ENCODE measurements at places on chromosomes 6 and 20. TPM values are rescaled to one million over a fixed set of nuclear protein-coding genes. Genes with fewer than 3 reads are reported as not detected.

- H3K4me1 ChIP-seq = no peaks in the 10 kb centered on the region
- no peaks in the 10 kb centered on the region for H3K27me3 ChIP-seq
- no peak overlapping the region for H3K4me3 ChIP-seq
- H3K36me3 ChIP-seq = no peaks in the 10 kb centered on the region
These were observed 165.4 kb downstream of the SYNDIG1 start for GRCh38 chr20:24634855-24635254.

GRCh38 chr6:636488-636887 lies 20.4 kb downstream of the HUS1B start:
- no peaks in the 10 kb centered on the region for H3K36me3 ChIP-seq
- no peak overlapping the region for H3K27ac ChIP-seq
- no peaks in the 10 kb centered on the region for H3K27me3 ChIP-seq
- no peak for DNase-seq
- no peak overlapping the region for H3K4me3 ChIP-seq

DNA sequence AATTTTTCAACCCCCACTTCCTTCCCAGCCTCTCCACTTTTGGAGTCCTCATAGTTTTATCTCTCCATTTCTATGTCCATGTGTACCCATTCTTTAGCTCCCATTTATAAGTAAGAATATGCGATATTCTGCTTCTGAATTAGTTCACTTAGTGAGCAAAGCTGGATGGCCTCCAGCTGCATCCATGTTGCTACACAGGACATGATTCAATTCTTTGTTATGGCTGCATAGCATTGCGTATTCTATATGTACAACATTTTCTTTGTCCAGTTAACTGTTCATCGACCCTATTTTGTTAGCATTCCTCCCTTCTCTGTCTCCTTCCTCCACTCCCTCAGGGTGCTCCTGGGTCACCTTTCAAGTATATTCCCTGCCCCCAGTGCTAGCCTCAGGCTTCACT lies 210.0 kb upstream of the SSTR4 start:
- no peak for DNase-seq
- no peaks in the 10 kb centered on the region for H3K27me3 ChIP-seq
- H3K36me3 ChIP-seq = no peaks in the 10 kb centered on the region
- H3K4me1 ChIP-seq = no peaks in the 10 kb centered on the region
- no peak overlapping the region for H3K27ac ChIP-seq
- H3K4me3 ChIP-seq = no peak overlapping the region

- no peaks in the 10 kb centered on the region for H3K4me1 ChIP-seq
- no peak overlapping the region for H3K4me3 ChIP-seq
- no peaks in the 10 kb centered on the region for H3K27me3 ChIP-seq
- DNase-seq = no peak
These were observed 9.3 kb downstream of the ECT2L start for GRCh38 chr6:138805016-138805765.

GRCh38 chr20:32804817-32805216 lies 14.9 kb upstream of the MAPRE1 start:
- no peak overlapping the region for H3K27ac ChIP-seq
- no peaks in the 10 kb centered on the region for H3K36me3 ChIP-seq
- DNase-seq = no peak
- no peaks in the 10 kb centered on the region for H3K4me1 ChIP-seq

DNA sequence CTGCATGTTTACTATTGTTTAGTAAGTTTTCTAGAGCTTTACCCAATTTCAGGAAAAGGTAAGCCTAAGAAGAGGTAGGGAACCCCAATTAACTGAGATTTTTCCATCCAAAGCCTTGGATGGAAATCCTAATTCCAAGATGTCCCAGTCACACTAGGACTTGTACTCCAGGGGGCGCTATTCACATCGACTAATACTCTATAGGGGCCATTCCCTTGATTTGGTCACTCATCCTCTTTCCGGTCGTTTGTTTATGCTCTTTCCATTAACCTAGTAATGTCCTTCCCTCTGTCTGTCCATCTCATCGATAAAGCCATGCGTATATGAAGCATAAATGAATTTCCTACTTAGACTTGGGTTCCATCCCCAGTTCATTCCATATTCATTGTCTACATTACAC lies 80.8 kb upstream of the FUCA2 start:
- DNase-seq = no peak
- no peak overlapping the region for H3K27ac ChIP-seq
- no peaks in the 10 kb centered on the region for H3K36me3 ChIP-seq
- H3K4me3 ChIP-seq = no peak overlapping the region
- H3K27me3 ChIP-seq = no peaks in the 10 kb centered on the region

DNA sequence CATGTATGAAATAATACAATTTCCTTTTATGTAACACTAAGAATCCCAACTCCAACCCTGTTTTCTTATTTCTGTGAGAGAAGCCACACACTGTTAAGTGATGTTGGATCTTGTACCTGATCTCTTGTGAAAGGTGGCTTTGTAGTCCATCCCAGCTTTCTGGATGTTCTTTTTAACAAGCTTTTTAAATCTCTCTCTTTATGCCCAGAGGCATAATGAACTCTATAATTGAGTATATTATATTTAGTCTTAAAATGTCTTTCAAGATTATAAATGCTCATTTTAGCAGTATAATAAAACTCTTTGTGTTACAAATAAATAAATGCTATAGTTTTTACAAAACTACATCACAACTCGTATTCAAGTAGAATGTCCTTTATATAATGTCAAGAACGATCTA lies 922.1 kb downstream of the EPHA7 start:
- no peaks in the 10 kb centered on the region for H3K27me3 ChIP-seq
- no peak overlapping the region for H3K4me3 ChIP-seq
- no peak for DNase-seq
- no peak overlapping the region for H3K27ac ChIP-seq
- no peaks in the 10 kb centered on the region for H3K36me3 ChIP-seq

- no peaks in the 10 kb centered on the region for H3K27me3 ChIP-seq
- no peak overlapping the region for H3K27ac ChIP-seq
- DNase-seq = no peak
- H3K4me1 ChIP-seq = no peaks in the 10 kb centered on the region
These were observed 155.0 kb downstream of the CDH26 start for GRCh38 chr20:60113024-60113724.

GRCh38 chr6:98931696-98932095 lies 16.1 kb downstream of the FBXL4 start:
- no peaks in the 10 kb centered on the region for H3K4me1 ChIP-seq
- no peak overlapping the region for H3K4me3 ChIP-seq
- no peaks in the 10 kb centered on the region for H3K27me3 ChIP-seq
- no peaks in the 10 kb centered on the region for H3K36me3 ChIP-seq
- no peak for DNase-seq
- H3K27ac ChIP-seq = no peak overlapping the region

GRCh38 chr20:14848806-14849205 lies 511.4 kb upstream of the FLRT3 start:
- no peak overlapping the region for H3K27ac ChIP-seq
- no peaks in the 10 kb centered on the region for H3K27me3 ChIP-seq
- no peak overlapping the region for H3K4me3 ChIP-seq
- no peak for DNase-seq

DNA sequence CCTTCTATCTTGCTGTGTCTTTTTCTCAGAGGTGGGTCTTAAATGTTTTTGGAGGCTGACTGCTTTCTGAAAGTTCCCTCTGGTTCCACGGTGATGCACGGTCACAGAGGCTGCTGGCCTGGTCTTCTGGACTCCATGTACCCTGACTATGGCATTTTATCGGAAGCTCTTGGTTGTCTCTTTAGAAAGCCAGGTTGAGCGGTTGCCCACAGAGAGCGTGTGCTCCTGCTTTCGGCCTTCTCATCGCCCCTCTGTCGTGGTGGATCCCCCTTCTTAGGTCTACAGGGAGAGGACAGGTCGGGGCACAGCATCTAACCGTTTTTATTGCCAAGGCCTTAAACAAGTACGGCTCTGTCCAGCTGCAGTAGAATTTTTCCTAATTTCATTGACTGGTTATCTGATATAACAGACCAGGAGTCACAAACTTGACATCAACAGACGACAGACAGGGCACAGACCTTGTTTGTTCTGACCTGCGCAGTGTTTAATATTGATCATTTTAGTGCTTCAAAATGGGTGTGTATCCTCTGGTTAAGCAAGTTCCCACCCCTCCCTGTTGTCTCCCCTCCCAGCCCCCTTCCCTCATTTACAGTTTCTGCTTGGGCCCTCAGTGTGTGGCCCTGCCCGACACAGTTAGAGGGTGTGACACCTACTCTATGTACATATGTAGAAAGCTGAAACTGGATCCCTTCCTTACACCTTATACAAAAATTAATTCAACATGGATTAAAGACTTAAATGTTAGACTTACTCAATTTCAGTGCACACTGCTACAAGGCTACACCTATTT lies 24.7 kb downstream of the SYTL3 start:
- H3K27ac ChIP-seq = no peak overlapping the region
- no peaks in the 10 kb centered on the region for H3K27me3 ChIP-seq
- H3K4me3 ChIP-seq = no peak overlapping the region

- H3K27ac ChIP-seq = no peak overlapping the region
- no peaks in the 10 kb centered on the region for H3K36me3 ChIP-seq
- no peak overlapping the region for H3K4me3 ChIP-seq
- H3K4me1 ChIP-seq = peaks cover 10% of the 10 kb centered on the region
- peak; percentile 76 for DNase-seq
These were observed 106.4 kb upstream of the KCNG1 start for GRCh38 chr20:51129147-51129776.

- no peak for DNase-seq
- H3K4me3 ChIP-seq = no peak overlapping the region
- H3K27me3 ChIP-seq = no peaks in the 10 kb centered on the region
These were observed 124.1 kb upstream of the THEMIS start for GRCh38 chr6:128024969-128025368.

DNA sequence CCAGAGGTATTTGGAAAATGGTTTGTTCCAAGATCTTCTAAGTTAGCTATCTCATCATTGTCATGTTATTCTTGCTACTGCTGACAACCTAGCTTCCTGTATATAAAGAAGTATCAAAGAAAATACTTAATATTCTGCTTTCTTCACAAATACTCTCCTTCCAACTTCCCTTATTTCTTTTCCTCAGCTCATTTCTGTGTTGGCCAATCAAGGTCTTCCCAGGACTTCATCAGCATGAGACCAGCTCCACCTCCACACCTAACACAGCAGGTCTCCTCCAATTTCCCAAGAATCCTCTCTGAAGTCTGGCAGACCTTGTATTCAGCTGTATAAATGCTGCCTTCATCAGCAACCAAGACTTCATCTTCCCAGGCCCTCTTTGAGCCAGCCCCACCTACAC lies 538.6 kb upstream of the JARID2 start:
- H3K27ac ChIP-seq = no peak overlapping the region
- DNase-seq = no peak
- H3K4me3 ChIP-seq = no peak overlapping the region
- no peaks in the 10 kb centered on the region for H3K36me3 ChIP-seq
- H3K27me3 ChIP-seq = no peaks in the 10 kb centered on the region
- no peaks in the 10 kb centered on the region for H3K4me1 ChIP-seq

DNA sequence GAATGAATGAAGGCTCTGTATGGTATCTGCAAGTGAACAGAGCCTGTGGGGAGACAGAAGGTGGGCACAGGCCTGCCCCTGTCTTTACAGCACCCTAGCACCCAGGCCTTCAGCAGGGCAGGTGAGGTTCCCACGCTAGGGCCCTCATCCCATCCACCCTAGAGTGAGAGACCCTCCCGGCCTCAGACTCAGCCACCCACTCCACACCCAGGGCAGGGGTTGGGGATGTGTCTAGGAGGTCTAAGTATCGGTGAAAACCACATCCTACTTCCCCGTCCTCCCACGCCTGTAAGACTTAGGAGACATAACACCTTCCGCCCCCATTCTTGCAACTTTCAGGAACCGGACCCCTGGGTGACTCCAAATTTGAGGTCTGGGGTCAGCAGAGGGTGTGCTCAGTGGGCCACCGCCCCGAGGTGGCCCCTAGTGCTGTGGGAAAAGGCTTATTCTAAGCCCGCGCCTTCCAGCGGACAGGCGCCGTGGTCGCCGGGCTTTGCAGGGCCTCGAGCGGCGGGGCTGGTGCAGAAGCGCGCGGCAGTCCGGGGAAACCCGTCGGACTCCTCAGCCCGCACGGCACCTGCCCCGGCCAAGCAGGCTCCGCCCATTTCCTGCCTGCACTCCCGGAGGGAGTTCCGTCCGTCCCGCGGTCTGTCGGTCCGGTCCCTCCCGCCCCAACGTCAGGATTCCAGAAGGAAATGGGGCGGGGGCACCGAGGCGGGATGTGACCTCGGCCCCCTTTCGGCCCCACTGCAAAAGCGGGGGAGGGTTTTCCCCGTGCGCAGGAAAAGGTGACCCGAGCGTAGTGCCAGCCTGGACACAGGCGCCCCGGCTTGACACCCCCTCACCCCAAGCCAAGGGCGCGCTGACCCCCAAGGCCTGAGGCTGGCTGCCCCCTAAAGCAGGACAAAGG lies 868 bp downstream of the SAMD10 start:
- no peaks in the 10 kb centered on the region for H3K36me3 ChIP-seq
- H3K27ac ChIP-seq = peak overlapping the region; percentile 63
- H3K4me1 ChIP-seq = peaks cover 31% of the 10 kb centered on the region
- DNase-seq = peak; percentile 90

GRCh38 chr20:3729811-3730540 lies 2.5 kb upstream of the HSPA12B start:
- no peak overlapping the region for H3K4me3 ChIP-seq
- peaks cover 6% of the 10 kb centered on the region for H3K4me1 ChIP-seq
- no peak for DNase-seq
- H3K36me3 ChIP-seq = no peaks in the 10 kb centered on the region

GRCh38 chr6:168129292-168130167 lies 50.5 kb upstream of the FRMD1 start:
- H3K27me3 ChIP-seq = no peaks in the 10 kb centered on the region
- no peak overlapping the region for H3K4me3 ChIP-seq
- peak; percentile 13 for DNase-seq

DNA sequence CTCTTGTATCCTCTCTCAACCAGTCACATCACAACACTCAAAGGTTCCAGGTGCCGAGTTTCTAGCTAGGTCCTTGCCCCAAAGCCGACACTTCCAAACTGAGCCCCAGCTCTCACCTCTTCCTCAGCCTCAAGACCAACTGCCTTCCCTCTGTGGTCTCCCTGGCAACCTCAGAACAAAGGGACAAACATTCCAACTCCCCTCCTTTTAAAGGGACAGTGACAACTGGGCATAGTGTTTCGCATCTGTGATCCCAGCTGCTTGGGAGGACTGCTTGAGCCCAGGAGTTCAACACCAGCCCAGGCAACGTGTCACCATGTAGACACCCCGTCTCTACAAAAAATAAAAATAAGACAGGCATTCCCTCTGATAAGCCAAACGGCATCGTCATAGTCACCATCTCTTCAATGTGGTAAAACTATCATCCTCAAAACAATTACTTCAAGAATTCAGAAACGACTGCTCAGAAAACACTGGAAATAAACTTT lies 11.3 kb downstream of the DIDO1 start:
- no peak for DNase-seq
- peaks cover 26% of the 10 kb centered on the region for H3K4me1 ChIP-seq
- peaks cover 11% of the 10 kb centered on the region for H3K36me3 ChIP-seq

- no peak overlapping the region for H3K27ac ChIP-seq
- H3K4me1 ChIP-seq = no peaks in the 10 kb centered on the region
- H3K36me3 ChIP-seq = no peaks in the 10 kb centered on the region
- no peak for DNase-seq
- no peaks in the 10 kb centered on the region for H3K27me3 ChIP-seq
- H3K4me3 ChIP-seq = no peak overlapping the region
These were observed 15.4 kb downstream of the TMEM14B start for GRCh38 chr6:10763006-10763405.

KCNQ2 gene
- total RNA-seq = 0.27 TPM

AGER gene
- total RNA-seq = 4.1 TPM

KCNB1 gene
- 0.37 TPM for total RNA-seq

LRP11 gene
- total RNA-seq = 24.8 TPM

TSPYL1 gene
- 94.3 TPM for total RNA-seq

CNKSR3 gene
- total RNA-seq = 13.1 TPM

C20orf202 gene
- 0.19 TPM for total RNA-seq

CDH26 gene
- total RNA-seq = 0.45 TPM

PGK2 gene
- not detected for total RNA-seq

SLC22A23 gene
- total RNA-seq = 89.5 TPM

MCCD1 gene
- not detected for total RNA-seq

All from colonic mucosa (tissue), 4 donors.